ENCODE measurements at places on chromosomes 1 and 21.

GRCh38 chr1:84960371-84960770 lies 36.5 kb downstream of the MCOLN2 start:
- DNase-seq: no peak

DNA sequence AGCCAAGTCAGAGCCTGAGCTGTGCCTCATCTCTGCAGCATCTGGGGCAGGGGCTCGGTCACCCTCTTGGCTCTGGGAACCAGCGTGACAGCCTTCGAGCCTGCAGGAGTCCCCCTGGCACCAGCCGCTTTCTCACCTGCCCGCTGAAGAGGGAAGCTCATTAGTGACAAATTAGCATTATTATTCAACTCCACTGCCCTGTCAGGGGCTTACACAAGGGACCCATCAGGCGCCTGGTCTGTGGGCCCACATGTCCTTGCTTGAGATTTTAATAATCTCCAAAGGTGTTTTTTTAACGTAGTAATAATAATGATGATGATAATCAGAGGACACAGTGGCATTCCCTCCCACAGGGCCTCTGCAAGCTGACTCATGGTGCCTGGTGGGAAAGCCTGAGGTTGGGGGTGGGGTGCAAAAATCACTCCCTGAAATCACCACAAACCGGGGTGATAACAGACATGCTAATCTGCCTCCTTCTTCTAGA lies 98.1 kb upstream of the IGSF21 start:
- no peak for DNase-seq

DNA sequence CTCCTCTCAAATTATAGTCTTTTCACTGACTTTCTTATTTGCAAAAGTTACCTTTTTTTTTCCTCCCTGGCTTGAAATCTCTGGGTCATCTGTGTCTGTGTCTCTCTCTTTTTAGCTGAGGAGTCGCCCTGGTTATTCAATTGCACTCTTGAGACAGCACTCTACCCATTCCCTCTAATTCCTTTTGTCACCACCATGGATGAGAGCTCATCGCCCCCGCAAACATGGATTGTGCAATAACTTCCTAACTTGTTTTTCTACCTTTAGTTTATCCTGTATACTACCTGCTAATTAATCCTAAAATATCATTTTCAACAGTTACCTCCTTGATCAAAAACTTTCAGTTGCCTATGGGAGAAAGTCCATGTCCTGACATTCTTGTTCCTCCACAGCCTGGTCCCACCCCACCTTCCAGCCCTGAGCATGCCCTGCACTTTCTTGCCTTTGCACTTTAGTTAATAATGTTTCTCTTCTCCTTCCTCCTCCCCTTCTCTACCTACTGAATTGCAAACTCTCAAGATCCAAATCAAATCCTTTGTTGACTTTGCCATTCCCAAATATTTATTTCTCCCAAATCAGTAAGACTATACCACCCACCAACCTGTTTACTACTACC lies 110.4 kb upstream of the MAGI3 start:
- no peak for DNase-seq

- no peak for DNase-seq
These were observed 13.2 kb upstream of the MAP1LC3C start for GRCh38 chr1:242011894-242012660.
